ENCODE measurements at places on chromosomes 2 and 18.

DNA sequence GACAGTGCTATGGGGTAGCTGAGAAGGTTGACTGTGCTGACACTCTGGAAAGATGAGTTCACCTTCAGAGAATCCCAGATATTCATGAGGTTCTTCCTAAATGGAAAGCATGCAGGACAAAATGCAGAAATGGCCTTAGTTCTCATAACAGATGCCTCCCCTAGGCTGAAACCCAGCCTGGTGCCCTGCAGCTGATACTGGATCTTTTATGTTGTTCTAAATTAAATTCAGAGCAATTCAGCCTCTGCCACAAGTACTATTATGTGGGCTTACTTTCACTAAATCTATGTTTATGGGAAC lies 172.0 kb upstream of the SERPINE2 start:
- DNase-seq: no peak

DNA sequence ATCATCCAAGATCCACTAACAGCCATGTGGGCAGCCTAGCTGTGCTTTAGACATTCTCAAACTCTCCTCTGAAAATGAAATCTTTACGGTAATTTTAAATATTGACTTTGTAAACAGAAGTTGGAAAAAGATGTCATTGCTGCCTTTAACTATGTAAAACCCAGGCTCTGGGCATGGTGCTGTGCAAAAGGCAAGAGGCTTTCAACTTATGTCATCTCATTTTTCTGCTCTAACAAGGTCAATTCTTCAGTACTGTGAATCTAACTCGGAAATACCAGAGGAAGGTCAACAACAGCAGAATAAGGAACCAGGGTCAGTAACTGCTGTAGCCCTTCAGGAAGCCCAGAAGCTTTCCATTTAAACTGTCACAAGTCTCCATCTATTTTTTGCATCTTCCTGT lies 37.0 kb upstream of the MPP4 start:
- no peak for DNase-seq

DNA sequence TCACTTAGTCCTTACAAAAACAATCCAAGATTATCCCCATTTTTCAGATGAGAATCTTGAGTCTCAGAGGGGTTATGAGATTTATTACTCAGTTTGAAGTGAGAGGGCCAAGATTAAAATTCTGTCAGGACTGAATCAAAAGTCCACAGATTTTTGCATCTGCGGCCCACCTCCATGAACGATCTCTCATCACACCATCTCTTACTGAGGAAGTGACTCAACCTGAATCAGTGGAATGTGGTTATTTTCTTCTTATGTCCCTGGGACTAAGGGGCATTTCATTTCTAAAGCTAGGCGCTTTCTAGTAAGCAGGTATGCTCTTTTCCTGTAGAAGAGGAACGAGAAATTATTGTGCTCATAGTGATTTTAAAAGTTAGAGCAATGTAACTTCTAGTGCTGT lies 360.3 kb upstream of the SPHKAP start:
- DNase-seq: no peak

DNA sequence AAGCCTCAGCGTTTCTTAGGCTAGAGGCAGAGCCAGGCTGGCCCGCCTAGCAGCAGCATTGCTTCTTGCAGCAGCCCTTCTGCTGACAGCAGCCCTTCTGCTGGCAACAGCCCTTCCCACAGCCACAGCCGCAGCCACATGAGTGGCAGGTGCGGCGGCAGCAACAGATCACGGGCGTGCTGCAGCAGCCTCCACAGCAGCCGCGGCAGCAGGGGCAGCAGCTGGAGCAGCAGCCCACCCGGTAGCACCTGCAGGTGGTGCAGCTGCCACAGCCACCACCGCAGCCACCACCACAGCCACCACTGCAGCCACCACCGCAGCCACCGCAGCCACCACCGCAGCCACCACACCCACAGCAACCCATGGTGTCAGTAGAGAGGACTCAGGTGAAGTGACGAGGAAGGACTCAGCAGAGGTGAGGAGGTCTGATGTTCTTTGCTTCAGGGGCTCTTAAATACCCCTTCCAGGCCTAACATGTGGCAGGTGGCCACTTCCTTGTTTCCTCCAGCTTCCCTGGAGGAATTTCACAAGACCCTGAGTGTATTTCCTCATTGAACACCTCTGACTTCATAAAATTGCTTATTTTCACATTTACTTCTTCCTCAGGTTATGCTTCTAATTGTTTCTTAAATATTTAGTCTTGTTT lies at the start of gene SCYGR6:
Gene SCYGR6 (minus strand): TSS at position 364 of the 646 bp plus-strand sequence. CDS start 0 bp downstream, at position 364.
- DNase-seq: no peak

DNA sequence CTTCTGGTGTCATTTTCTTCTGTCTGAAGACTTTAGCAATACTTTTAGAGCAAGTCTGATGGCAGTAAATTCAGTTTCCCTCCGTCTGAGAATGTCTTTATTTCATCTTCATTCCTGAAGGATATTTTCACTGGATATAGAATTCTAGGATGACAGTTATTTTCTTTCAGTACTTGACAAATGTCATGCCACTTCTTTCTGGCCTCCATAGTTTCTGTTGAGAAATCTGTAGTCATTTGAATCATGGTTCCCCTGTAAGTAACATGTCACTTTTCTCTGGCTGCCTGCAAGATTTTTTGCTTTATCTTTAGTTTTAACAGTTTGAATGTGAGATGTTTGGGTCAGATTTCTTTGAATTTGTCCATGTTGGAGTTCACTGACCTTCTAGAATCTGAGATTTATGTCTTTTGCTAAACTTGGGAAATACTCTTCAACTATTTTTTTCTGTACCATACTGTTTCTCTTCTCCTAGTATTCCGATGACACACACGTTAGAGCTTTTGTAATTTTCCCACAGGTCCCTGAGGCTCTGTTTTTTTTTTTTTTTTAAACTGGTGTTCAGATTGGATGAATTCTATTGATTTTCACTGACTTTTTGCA lies 30.2 kb downstream of the RMND5A start:
- DNase-seq: no peak

DNA sequence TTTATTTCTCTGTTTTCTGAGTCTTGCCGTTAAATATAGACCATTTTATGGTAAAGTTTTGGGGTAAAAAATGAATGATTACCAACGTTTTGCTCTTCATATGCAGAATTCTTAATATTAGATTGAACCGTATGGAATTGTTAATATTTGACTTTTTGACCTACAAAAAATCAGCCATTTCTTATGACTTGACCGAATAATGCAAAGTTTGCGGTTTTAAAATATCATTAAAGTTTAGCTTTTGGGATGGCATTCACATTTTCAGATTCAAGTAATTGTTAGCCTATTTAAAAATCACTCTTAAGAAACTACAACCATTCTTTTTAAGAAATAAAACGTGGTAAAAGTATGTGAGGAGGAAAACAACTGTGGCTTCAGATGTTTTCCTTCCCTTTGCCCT lies 138.0 kb downstream of the HAUS1 start:
- no peak for DNase-seq

GRCh38 chr2:212227755-212228154 lies 310.8 kb downstream of the ERBB4 start:
- peak; percentile 43 for DNase-seq

DNA sequence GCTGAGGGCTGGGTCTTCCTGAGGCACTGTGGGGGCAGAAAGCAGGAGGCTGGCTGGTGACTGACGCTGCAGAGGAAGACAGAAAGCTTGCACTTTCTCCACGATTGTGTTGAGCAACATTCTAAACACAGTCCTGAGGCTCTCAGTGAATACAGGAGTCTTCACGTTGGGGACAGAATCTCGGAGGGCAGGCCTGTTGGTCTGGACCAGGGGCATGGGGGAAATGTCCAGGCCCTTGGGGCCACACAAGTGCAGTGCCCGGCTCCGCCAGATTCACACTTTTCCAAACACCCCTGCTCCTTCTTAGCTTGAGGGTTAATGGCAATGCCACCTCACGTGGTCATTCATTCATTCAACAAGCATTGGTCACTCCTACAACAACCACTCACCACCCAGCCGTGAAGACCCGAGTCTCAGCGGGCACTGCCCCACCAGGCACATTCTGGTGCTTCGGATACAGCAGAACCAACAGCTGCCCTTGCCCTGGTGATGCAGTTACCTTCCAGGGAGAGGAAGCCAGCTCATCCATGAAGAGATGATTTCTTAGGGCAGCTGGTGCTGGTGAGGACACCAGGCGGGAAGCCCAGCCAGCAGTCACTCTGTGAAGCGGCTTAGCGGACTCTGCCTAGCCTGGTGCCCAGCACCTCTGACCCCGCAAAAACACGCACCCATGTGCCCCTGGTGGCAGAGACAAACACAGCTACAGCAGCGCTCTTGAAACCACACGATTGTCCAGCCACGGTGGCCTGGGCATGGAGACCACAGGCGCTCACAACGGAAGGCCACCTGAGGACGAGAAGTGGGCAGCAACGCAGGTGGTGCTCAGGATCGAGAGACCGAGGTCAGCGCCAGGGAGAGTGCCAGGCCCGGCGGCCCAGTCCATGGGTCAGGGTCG lies 10.9 kb upstream of the GPC1 start:
- DNase-seq: peak; percentile 62

GRCh38 chr2:232896111-232896510 lies 26.0 kb downstream of the SNORC start:
- DNase-seq: peak; percentile 13

- DNase-seq: no peak
These were observed 5.9 kb upstream of the RPL37A start for GRCh38 chr2:216492597-216493333.

GRCh38 chr2:128736689-128737545 lies 418.2 kb upstream of the HS6ST1 start:
- peak; percentile 68 for DNase-seq

DNA sequence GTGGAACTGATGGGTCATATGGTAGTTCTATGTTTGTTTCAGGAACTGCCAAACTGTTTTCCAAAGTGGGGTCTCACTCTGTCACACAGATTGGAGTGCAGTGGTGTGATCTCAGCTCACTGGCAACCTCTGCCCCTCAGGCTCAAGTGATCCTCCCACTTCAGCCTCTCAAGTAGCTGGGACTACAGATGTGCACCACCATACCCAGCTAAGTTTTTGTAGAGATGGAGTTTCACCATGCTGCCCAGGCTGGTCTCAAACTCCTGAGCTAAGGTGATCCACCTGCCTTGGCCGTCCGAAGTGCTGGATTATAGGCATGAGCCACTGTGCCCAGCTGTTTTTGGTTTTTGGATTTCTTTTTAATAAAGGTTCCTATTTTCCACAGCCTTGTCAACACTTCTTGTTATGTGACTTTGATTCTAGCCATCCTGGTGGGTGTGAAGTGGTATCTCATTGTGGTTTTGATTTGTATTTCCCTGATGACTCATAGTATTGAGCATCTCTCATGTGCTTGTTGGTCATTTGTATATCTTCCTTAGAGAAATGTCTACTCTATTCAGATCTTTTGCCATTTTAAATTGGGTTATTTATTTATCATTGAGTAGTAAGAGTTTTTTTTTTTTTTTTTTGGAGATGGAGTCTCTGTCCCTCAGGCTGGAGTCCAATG lies 22.8 kb downstream of the NPC1 start:
- no peak for DNase-seq

DNA sequence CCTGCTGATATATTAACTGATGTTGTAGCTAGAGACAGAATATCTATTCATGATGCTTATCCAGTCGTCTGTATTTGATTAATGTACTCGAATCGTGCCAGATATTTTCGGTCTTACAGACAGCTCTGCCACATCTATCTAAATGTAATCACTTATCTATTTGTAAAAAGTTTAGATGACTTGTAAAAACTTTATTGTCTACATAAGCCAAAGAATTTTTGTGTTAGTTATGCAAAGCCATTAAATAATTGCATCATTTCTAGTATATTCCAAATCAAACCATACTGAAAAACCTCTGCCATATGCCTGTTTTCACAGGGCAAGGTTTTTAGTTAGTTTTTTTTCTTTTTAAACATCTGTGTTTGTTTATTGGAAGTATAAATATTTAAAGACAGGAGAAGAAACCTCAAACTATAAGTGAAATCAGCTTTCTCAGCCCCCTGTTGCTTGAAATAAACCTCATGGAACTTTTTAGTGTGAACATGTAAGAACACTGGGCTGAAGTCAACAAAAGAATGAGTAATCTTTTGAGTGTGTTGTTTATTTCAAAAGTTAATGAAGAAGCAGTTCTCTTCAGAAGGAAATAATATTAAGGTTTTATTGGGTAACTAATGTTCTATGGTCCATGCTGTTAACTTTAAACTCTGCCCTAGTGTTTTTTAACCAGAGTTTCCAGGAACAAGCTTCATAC lies 657.6 kb upstream of the SYT4 start:
- no peak for DNase-seq

DNA sequence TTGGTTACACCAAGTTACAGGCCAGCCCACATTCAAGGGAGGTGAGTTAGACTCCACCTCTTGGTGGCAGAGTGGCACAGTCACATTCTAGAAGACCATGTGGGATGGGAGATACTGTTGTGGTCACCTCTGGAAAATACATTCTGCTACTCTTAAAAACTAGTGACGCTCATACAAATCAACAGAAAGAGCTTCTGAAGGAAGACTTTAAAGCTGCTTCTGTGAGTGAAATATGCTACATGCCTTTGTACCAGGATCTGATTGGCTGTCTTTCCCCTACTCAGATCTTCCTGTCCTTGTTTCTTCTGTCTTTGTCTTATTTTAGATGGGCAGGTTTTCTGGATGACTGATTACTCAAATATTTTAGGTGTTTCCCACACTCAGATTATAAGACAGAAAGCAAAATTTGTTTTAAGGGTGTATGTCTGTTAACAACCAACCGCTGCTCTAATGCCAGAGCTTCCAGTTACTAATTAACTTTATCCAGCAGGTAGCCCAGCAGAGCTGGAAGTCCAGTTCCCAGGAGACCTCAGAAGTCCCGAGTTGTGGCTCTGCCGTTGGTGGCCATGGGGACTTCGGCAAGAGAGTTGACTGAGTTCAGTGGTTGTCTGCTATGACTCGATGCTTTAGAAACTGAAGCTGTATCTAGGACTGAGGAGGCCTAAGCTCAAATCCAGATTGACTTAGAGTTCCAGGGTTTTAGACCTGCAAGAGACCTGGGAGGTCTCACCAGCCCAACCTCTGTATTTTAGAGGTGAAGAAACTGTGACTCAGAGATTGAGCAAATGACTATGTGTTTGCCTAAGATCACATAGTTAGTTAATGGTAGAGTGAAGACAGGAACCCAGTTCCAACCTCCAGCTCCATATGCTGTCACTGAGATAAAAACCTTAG lies 7.4 kb downstream of the IL1R2 start:
- no peak for DNase-seq

- no peak for DNase-seq
These were observed 9.8 kb downstream of the MCEE start for GRCh38 chr2:71120195-71120594.

GRCh38 chr2:176199902-176200301 lies 11.4 kb downstream of the HOXD1 start:
- no peak for DNase-seq
